ENCODE measurements at places on chromosomes 7 and 10. TPM values are rescaled to one million over a fixed set of nuclear protein-coding genes. Genes with fewer than 3 reads are reported as not detected.

The MOGAT3 gene
- not detected for total RNA-seq

The OR2A5 gene
- total RNA-seq = not detected

The HTR5A gene
- 0.62 TPM for total RNA-seq

The EGFR gene
- 9.4 TPM for total RNA-seq

The SKIDA1 gene
- total RNA-seq = 9.4 TPM

The EXOC6 gene
- 147 TPM for total RNA-seq

The CALML5 gene
- total RNA-seq = not detected

The CTAGE4 gene
- total RNA-seq = 0.31 TPM

The EMX2 gene
- 2.0 TPM for total RNA-seq

The MRPS16 gene
- total RNA-seq = 102 TPM

The ASB10 gene
- total RNA-seq = not detected

The SND1 gene
- total RNA-seq = 65.8 TPM

The GLI3 gene
- total RNA-seq = 4.1 TPM

The GIMAP4 gene
- 11.4 TPM for total RNA-seq

The PALD1 gene
- 8.9 TPM for total RNA-seq
